Cardiac muscle cell (in vitro differentiated cells and primary cell): ENCODE measurements at places on chromosomes 5 and 9.

GRCh38 chr5:27080147-27080546 lies 41.8 kb upstream of the CDH9 start:
- no peak overlapping the region for H3K27ac ChIP-seq
- no peak for DNase-seq
- H3K36me3 ChIP-seq: no peaks in the 10 kb centered on the region
- H3K27me3 ChIP-seq: no peaks in the 10 kb centered on the region

DNA sequence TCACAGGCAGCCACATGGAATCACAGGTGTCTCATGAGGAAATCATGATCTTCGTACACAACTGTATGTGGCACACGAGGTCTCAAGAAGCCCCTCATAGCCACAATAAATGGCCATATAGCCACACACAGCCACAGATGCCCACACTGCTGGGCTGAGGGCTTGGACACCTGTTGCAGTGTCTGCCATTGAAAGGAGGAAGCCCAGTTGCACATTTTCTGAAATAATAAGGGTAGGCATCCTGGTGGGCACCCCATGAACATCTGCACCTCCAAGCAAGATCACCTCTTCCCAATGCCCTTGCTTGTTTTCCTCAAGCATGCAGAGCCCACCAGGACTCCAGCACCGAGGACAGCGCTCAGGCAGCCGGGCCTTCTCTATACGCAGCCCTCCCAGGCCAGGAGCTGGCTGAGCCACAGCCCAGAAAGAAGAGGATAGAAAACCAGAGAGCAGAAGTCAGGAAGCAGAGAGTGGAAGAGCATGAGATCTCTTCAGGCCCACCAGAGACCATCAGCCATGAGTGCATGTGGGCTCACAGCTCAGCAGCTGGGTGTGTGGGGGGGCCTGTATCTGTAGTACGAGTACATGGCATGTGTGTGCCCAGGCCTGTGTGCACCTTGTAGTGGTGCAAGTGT lies 1.0 kb upstream of the ACSL6 start:
- no peaks in the 10 kb centered on the region for H3K36me3 ChIP-seq
- no peak overlapping the region for H3K4me3 ChIP-seq
- peaks cover 59% of the 10 kb centered on the region for H3K27me3 ChIP-seq

DNA sequence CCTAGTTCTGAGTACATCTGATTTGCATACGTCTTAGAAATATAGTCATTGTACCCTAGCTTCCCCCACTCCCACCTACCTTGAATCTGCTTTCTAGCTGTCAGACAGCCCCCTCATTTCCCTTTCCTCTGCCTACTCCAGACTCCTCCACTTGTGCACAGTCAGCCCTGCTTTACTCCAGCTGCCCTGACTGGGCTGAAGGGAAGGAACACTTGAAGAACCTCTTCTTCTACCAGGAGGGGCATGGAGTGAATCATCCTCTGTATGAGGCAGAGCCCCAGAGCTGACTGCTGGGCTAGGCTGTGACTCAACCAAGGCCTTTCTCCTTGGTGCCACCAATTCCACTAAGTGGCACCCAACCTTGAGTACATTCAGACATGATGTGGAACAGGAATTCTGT lies 18.1 kb upstream of the ZFR start:
- no peak overlapping the region for H3K4me3 ChIP-seq
- H3K4me1 ChIP-seq: no peaks in the 10 kb centered on the region

DNA sequence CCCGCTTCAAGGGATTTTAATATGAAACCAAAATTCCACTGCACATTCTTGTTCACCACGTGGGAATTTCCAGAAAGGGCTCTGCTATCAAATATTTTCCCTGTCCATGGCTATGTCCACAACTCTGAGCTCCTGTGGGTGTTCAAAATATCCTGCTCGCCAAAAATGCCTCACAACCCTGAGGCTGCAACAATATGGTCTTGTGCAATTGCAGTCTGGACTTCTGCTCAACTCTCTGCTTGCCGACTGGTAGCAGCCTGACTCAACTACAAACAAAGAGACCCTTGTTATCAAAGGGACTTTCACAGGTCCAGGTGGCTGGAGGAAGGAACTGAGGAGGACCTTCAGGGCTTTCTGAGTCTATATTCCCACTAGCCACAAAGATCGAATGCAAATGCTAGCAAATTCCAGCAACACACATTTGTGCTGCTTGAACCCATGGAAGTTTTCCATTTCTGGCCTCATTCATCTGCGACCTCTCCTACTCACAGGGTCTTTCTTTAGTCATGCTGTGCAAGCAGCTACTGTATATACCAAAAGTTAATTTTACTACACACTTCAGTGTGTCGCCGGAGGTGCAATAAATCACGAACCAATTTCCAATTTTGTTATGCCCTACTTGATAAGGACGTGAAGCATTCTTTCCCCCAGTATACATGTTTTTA lies 169.2 kb upstream of the SLC30A5 start:
- no peak overlapping the region for H3K27ac ChIP-seq
- no peaks in the 10 kb centered on the region for H3K4me1 ChIP-seq
- peak; percentile 95 for DNase-seq
- no peaks in the 10 kb centered on the region for H3K36me3 ChIP-seq

DNA sequence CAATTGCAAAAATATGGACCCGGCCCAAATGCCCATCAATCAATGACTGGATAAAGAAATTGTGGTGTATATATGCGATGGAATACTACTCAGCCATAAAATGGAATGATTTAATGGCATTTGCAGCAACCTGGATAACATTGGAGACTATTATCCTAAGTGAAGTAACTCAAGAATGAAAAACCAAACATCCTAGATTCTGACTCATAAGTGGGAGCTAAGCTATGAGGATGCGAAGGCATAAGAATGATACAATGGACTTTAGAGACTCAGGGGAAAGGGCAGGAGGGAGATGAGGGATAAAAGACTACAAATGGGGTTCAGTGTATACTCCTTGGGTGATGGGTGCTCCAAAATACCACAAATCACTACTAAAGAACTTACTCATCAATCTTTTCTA lies 247.6 kb upstream of the FBXL7 start:
- H3K27me3 ChIP-seq: no peaks in the 10 kb centered on the region
- H3K4me3 ChIP-seq: no peak overlapping the region
- H3K36me3 ChIP-seq: no peaks in the 10 kb centered on the region

- H3K27me3 ChIP-seq: no peaks in the 10 kb centered on the region
- H3K36me3 ChIP-seq: no peaks in the 10 kb centered on the region
- no peak overlapping the region for H3K27ac ChIP-seq
- H3K4me1 ChIP-seq: no peaks in the 10 kb centered on the region
Measured at GRCh38 chr9:114311571-114312512, 11.1 kb upstream of the ORM1 start.

DNA sequence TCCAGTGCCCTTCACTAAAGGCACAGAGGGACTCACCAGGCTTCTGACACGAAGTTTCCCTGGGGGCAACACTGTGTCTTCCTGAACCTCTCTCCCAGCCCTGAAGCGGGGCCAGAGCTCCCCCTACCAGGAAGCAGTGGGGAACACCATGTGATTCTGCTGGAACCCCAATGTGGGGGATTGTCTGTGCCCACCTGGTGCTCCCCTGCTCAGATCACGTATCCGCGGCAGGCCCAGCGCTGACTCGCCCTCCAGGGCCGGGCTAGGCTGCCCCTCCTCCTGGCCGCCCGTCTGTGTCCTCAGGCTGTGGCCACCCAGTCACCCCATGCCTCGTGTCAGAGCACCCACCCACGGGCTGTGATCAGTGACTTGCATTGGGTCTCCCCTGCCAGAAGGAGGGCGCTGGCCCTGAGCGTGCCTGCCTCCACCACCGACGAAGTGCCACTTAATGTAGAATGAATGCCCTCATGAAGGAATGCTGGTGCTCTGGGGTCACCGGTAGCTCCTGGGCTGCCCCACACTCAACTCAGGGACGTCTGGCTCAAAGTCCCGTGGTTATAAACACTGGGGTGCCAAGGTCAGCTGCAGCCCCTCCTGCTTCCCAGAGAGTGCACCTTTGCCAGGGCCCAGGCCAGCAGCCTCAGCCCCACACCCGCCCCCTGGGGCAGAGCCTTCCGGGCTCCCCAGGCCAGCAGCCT lies 22.1 kb downstream of the SARDH start:
- H3K36me3 ChIP-seq: no peaks in the 10 kb centered on the region
- H3K4me3 ChIP-seq: no peak overlapping the region
- DNase-seq: peak; percentile 66
- peaks cover 29% of the 10 kb centered on the region for H3K4me1 ChIP-seq
- no peak overlapping the region for H3K27ac ChIP-seq

DNA sequence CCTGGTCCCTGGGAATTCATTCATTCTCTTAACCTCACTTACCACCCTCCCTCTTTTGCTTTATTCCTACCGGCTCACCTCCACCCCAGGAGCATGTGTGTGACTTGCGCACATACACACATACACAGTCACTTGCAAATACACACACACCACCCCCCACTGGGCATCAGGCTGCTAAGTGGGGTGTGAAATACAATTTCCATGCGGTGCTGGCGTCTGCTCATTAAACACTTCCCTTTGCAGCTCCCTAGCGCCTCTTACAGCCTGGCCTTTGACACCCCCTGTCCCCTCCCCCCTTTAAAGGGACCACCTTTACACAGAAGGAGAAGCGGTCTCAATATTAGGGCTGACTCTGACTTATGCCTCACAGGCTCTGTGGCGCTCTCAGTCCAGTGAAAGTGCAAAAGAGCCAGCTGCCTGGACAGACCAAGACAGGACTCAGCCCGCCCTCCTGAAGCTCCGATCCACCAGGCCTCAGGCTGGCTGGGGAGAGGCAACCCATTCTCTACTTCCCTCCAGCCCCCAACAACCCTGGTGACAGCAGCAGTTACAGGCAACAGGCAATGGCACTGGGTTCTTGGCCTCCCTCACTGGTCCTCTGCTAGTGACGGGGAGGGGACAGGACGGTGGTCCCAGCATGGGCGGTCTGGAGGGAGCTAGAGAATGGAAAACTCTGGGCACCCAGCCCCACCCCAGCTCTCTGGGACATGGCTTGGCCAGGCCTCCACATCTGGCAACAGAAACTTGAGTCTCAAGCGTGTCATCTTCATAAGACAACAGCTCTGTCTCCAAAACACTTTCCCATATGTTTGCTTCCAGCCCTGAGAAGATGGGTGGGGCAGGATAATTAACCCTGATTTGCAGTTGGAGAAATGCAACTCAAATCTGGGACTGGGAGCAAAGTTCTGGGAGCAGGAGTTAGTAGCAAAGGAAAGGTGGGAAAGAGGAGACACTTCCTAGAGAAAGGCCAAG lies 12.0 kb downstream of the ENHO start:
- H3K36me3 ChIP-seq: no peaks in the 10 kb centered on the region
- DNase-seq: no peak
- H3K4me3 ChIP-seq: no peak overlapping the region
- H3K4me1 ChIP-seq: peaks cover 25% of the 10 kb centered on the region

- no peaks in the 10 kb centered on the region for H3K36me3 ChIP-seq
- DNase-seq: no peak
- H3K4me3 ChIP-seq: no peak overlapping the region
- H3K27ac ChIP-seq: no peak overlapping the region
Measured at GRCh38 chr9:90838581-90839154, 37.0 kb downstream of the SYK start.

DNA sequence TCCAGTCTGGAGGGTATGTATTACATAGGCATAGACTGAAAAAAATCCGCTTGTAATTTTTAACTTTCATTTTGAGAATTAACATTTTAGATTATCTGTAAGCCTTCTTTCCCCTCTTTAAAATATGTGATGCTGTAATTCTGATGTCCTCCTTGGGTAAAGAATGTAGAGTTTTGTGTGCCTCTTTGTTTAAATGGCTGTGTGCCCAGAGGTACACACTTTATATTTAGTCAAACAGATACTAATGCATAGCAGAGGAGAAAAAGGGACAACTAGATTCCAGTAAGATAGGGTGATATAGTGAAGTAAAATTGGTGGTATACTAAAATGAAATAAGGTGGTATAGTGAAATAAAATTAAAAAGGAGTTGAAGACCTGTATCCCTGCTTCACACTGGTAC lies 1.3 kb downstream of the FBXO38 start:
- no peak overlapping the region for H3K27ac ChIP-seq
- no peaks in the 10 kb centered on the region for H3K27me3 ChIP-seq
- no peak for DNase-seq
- H3K4me3 ChIP-seq: peak overlapping the region; percentile 95

DNA sequence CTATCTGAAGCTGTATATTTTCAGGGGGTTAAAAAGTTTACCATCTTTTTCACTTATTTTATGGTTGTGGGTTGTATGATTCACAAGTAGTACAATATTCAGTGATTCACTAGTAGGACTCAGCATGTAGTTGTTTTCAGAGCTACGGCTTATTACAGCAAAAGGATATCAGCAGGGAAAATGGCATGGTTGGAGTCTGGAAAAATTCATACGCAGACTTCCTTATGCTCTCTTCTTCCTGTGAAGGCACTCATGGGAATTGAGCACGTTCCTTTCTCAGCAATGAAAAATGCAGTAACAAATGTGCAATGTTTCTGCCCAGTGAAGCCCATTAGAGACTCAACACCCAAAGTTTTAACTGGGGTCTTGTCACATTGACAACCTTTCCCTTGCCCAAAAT lies 250.5 kb downstream of the KCNN2 start:
- H3K4me1 ChIP-seq: no peaks in the 10 kb centered on the region
- no peak for DNase-seq
- H3K27ac ChIP-seq: no peak overlapping the region
- H3K4me3 ChIP-seq: no peak overlapping the region
- no peaks in the 10 kb centered on the region for H3K36me3 ChIP-seq
- no peaks in the 10 kb centered on the region for H3K27me3 ChIP-seq

- no peaks in the 10 kb centered on the region for H3K36me3 ChIP-seq
- H3K4me1 ChIP-seq: peaks cover 30% of the 10 kb centered on the region
- no peak for DNase-seq
- H3K27me3 ChIP-seq: no peaks in the 10 kb centered on the region
- peak overlapping the region; percentile 86 for H3K27ac ChIP-seq
- H3K4me3 ChIP-seq: no peak overlapping the region
Measured at GRCh38 chr9:38048316-38048969, 20.6 kb downstream of the SHB start.

DNA sequence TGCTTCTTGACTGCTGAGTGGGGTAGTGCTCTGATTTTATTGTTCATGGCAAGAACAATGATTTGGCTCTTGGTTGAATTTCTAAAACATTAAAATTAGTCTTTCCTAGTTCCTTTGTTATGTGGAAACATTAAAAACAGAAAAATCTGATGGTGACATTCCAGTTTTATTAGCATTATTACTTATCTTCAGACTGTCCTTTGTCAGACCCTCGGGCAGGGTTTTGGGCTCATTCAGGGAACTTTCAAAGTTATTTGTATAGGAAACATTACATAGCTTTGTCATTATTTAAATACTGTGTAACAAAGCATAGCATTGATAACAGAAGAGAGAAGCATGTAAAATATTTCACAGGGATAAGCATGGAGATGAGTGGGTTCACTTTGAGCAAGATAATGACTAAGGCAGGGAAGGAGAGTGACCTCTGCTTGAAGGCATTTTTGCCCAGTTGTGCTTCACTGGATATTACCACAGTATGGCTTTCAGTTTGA lies 119.9 kb downstream of the KDM4C start:
- H3K4me1 ChIP-seq: no peaks in the 10 kb centered on the region

GRCh38 chr9:136951541-136952320 lies at the start of gene LCN12:
Gene LCN12 (plus strand): TSS chr9:136952273. CDS start chr9:136952328, 55 bp downstream.
- DNase-seq: no peak
- H3K4me1 ChIP-seq: peaks cover 17% of the 10 kb centered on the region
- H3K27me3 ChIP-seq: no peaks in the 10 kb centered on the region

DNA sequence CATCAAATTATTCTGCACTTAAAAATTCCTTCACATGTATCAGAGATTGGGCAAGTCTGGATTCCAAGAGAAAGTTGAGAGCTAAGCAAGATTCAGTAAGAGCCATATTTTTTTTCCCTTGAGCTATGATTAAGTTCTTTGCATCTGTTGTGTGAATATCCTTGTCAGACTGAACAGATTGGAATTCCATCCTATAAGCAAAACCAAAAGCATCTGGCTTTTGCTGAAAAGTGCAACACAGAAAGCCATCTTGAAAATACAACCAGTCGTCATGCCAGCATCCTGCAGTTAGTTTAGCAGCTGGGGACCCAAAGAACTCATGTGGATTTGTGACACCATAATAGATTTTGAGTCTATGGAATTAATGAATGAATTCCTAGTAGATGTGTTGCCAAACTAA lies 316.9 kb downstream of the MTRR start:
- H3K4me3 ChIP-seq: no peak overlapping the region
- H3K27ac ChIP-seq: no peak overlapping the region
- no peaks in the 10 kb centered on the region for H3K36me3 ChIP-seq
- no peak for DNase-seq
